H54 (cell line): ENCODE measurements at places on chromosomes 2 and 18.

DNA sequence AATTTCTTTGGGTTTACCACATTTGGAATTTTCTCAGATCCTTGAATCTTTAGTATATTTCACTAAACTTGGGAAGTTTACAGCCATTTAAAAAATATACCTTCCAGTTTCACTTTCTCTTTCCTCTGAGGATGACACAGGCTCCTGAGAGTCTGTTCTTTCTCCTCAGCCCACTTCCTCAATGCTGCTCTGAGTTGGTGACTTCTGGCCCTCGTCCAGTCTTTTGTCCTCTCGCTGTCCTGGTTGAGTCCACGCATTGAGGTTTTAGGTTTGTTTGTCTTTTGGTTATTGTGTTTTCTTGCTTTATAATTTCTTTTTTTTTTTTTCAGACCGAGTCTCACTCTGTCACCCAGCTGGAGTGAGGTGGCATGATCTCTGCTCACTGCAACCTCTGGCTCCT, 40.7 kb upstream of the GALR1 start:
- no peak for DNase-seq

GRCh38 chr18:50590593-50590992, 30.7 kb downstream of the MAPK4 start:
- DNase-seq = no peak

DNA sequence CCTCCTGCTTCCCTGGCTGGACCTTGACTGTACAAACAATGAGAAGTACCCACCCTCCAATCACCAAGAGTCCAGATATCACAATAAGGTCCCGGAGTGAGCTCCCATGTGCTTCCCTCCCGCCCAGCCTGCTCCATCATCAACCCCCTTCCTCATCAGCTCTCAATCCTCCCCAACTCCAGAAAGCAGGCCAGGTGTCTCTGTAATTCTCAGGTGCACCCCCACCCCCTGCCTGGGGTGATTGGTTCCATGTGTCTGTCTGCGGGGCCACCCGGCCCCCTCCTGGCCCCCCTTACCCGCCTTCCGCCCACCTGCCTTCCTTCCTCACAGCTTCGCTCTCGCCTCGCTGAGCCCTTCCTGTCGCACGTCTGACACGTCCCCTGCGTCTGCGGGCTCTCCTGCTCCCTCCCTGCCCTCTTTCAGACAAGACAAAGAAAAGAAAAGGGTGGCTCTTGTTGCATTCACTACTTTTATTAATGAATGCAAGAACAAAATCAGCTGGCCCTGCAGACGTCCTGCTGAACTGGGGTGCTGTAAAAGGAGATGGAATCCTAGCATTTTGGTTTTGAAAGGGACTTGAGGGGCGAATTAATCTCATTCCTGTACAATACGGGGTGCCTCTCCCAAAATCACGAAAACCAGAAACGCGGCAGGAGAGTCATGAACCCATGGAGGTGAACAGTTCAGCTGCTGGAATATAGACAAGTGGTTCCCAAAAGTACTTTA, 26.5 kb upstream of the IGFBP2 start:
- no peak for DNase-seq

DNA sequence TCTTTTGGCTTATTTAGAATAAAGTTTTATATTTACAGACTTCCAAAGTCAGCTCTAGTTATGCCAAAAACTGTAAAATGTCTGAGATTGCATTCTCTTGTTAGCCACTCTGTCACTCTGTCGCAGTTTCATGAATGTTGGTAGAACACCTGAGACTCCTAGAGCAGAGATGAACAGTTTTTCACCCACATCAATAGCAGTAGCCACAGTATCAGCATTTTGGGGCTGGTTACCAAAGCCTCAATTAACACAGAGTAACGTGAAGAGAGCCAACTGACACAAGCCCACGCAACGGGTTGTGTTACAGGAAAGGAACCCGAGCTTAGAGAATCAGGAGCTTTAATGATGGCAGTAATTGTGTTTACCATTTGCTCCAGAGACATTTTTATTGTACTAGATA, 443.0 kb upstream of the SLC39A10 start:
- DNase-seq = no peak

GRCh38 chr18:8084160-8084559, 517.0 kb downstream of the PTPRM start:
- DNase-seq = peak; percentile 28

GRCh38 chr2:30765876-30766470, 41.3 kb downstream of the CAPN13 start:
- no peak for DNase-seq

DNA sequence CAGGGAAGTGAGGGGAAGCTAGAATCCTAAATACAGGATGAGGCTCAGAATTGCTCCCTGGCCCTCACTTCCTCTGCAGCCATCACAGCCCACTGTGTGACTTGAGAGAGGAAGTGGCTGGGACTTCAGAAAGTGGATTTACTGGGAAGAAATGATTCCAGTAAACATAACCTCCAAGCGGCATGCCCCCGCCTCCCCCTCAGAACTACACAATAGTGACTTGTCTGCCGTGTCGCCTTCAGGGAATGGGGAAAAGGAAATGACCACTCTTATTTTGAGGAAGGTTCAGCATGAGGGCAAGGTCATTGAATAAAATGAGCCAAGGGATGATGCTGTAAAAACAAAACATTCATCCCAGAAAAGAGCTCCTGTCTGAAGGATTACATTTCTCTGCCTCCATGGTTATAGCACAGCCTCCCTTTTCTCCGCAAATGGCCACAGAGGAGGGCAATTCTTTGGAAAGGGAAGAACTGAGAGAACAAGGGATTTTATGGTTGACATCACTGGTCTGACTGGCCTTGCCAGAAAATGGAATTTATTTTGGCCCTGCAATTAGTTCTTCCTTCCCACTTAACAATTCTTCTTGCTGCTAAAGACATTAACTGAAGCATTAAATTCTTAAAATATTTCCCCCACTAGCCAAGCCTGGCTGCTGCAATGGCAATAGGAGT, 78.9 kb upstream of the DAPL1 start:
- DNase-seq = no peak

- DNase-seq = no peak
Observed at GRCh38 chr18:46657115-46657955, at the start of gene LOXHD1. Gene LOXHD1 (minus strand): TSS chr18:46657220. CDS start chr18:46657033, 187 bp downstream.

GRCh38 chr2:127542231-127542630, 6.7 kb downstream of the MYO7B start:
- DNase-seq = no peak

- DNase-seq = no peak
Observed at GRCh38 chr2:33505966-33506365, 29.5 kb downstream of the RASGRP3 start.

- no peak for DNase-seq
Observed at GRCh38 chr2:43708178-43708577, 31.9 kb upstream of the C1GALT1C1L start.

DNA sequence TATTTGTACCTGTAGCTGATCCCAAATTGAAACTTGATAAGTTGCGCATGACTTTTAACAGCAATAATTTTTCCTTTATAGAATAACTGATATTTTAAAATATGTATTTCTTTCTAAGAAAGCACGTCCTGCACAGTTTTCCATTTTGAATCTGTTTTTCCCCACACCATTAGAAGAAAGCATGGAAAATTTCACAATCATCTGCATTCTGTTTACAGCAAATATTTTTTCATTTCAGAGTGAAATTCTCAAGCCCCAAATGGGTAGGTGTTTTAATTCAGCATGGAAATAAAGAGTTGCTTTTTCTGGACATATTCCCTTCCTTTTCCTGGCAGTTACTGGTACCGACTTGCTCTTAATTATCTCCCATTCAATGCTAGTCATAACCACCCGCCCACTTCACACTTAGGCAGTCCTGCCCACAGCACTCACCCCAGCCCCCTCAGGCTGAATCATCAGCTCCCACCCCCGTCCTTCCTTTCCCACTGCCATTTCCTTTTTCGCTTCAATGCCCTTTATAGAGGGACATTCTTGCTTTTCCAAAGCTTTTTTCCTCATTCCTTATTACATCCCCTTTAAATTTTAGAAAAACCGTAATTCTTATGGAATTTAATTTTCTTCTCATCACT, 89.2 kb upstream of the GLS start:
- no peak for DNase-seq

DNA sequence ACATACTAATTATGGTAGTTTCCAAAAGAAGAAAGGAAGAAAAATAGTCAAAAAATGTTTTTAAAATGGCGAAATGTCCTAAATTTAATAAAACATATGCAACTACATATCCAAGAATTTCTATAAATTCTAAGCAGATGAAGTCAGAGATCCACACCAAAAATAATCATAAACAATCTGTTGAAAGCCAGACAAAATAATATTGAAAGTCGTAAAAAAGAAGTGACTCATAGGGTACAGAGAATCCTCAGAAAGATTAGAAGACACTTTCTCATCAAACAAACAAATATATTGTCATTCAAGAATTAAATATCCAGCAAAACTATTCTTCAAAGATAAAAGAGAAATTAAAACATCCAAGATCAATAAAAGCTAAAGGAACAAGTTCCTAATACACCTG, 281.4 kb upstream of the ZNF804A start:
- no peak for DNase-seq

DNA sequence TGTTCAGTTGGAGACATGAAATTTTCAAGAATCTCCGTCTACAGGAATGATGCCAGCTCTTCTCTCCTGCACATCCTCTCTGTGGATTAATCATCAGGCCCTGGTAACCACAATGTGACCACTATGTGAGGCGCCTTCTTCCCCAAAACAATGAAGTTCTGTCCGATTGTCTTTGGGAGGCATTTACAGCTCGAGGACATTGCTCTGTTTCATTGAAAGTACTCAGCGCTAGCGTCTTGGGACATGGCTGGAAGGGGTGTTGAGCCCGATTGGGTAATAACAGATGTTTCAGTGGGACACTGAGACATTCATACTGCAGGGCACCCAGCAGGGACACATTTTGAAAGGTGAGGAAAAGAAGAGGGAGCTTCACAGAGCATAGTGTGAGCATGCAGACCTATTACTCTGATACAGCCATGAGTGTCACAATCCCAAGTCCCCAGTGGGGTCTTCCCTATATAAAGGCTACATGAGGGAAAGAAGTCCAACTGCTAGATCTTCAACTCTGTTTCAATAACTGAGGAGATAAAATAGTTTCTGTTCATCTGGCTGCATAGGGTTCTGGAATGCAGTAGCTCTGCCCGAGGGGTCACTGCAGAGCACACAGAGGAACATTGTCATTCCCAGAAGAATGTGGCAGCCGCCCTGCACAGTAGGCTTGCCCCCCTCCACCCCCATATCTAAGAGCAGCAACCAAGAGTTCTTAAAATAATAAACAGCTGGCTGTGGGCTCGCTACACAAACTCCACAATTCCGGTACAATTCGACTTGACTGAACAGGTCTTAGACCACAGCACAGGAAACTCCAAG, 237.3 kb downstream of the OSR1 start:
- DNase-seq = peak; percentile 57

GRCh38 chr2:99325384-99325783, 10.7 kb downstream of the TXNDC9 start:
- DNase-seq = no peak

GRCh38 chr2:135916207-135916606, 40.0 kb upstream of the MCM6 start:
- no peak for DNase-seq

DNA sequence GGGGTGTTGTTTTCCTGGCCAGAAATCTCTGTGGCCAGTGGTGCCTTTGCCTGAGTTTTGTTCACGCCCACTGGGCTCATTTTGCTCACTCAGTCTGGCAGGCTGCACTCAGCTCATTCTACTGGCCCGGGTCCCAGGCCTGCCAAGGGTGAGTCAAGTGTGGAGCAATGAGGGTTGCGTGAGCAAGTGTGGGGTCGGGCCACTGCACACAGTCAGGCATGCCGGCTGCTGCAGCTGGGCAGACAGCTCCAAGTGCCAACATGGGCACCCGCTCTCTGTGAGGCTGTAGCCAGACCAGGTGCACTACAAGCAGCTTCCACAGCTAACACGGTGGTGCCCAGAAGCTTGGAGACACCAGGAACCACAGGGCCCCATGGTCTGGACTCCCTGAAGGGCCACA, 801.1 kb upstream of the RAB6C start:
- DNase-seq = no peak

GRCh38 chr2:196601430-196602306, 37.8 kb upstream of the CCDC150 start:
- DNase-seq = peak; percentile 93

GRCh38 chr2:36785179-36785795, 88.8 kb downstream of the VIT start:
- DNase-seq = peak; percentile 54

DNA sequence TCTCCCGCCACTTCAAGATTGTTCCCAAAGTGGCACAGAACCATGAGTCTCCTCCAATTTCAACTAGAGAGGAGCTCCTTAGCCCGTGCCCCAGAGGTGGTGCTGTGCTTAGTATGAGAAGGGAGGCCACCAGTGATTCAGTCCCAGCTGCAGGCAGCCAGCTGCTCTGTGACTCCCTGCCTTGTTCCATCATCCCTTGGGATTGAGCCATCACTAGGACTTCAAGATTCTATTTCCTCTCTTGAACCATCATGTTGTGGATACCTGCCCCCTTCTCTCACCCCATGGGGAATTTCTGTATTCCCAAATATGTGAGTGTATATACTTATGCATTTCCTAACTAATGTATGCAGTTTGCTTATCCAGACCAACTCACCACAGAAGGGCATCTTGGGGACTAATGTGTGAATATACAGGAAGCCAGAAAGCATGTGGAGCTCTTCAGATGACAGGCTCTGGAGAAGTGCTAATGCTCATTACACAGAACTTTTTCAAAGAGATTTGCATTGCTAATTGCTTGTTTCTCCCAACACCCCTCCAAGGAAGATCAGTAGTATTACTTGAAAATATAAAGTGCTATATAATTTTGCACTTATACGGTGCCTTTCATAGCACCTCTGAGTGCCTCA, 111.0 kb upstream of the MAP3K20 start:
- no peak for DNase-seq

GRCh38 chr2:88016086-88016959, at the start of gene RNU2-63P:
Gene RNU2-63P (minus strand): TSS chr2:88016547.
- DNase-seq = peak; percentile 32

DNA sequence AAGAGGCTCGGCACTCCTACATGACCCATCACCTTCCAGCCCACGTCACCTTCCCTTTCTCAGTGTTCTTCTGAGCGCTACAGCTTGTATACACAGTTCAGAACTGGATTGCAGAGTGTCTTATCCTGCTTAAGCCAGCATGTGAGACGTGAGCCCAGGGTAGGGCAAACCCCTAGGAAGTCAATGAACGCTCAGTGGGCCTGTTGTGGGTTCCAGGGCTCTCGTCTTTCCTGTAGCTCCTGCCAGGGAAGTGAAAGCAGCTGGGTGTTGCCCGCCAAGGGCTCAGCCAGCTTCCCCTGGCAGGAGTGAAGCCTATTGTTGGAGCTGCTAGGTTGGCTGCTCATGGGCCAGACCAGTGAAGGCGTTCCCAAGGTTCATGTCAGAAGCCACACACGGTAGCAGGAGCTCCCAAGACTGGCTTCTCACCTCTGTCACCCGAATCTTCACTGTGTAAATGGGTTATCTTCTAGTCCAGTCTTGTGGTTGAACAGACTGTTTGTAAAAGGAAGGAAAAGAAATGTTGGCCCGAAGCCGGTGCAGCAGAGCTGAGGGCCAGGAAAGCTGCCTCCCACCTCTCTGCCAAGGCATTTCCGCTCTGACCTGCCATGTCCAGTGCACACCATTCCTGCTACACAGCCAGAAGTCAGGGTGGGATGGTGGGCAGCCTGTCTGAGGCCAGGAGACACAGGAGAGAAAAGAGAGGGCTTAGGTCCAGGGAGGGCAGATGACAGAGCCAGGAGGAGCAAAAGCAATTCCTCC, 69.6 kb upstream of the RMDN2 start:
- DNase-seq = no peak

GRCh38 chr2:215624423-215624829, 188.6 kb upstream of the FN1 start:
- no peak for DNase-seq
